Stimulated activated CD4-positive, alpha-beta T cell treated with anti-CD3 and anti-CD28 coated beads, Interleukin-4, amount 100 ng/mL, for 1 hour (primary cell): ENCODE measurements at places on chromosomes 12 and 14.

DNA sequence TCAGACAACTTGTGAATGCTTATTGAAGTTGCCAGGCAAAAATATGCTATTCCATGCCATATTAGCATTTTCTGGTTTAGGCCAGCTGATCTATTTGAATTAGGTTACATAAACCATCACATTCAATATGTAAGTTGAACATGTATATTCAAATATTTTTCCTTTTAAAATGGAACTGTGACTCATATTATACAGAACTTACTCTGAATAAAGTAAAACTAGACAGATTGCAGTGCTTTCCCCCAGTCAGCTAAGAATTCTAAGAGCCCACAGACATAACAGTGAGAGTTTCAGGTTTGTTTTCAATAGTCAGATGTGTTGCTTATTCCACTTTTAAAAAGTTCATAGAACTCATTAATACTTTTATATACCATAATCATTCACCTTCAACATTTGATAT lies 119.8 kb downstream of the MGST1 start:
- no peak for DNase-seq

DNA sequence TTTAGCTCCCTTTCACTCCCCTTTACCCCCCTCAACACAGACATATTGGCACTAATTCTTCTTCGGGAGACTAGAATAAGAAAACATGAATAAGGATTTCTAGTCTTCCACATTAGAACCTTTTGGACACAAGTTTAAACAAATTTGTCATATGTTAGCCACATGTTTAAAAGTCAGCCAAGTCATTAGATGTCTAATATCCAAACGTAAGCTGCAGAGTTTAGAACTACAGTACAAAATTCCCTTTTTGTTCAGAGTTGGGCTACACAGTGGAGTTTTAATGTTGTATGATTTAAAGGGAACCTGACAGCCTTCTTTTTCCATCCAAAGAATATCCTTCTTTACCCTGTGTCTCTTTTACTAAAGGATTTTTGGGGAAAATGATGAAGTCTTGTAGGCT lies 79.8 kb downstream of the PDE6H start:
- no peak for DNase-seq

GRCh38 chr12:103387385-103387784 lies 108.4 kb downstream of the C12orf42 start:
- no peak for DNase-seq

DNA sequence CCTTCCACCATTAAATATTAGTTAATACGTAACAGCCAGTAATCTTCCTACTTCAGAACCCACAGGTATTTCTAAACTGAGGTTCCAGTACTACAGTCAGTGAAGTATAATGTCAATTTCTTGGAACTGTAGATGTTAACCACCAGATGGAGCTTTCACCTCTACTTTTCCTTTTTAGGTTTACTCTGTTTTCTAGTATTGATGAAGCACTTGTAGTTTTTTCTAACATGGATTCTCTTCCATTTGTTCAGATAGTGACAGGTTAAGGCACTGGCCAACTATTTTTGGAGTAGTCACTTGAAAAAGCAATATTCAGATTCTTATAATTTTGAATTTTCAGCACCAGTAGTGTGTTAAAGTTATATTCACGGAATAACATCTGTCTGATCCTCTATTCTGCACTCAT lies 4.6 kb upstream of the SEC23A start:
- DNase-seq = no peak

GRCh38 chr14:82387699-82388098 lies 854.0 kb upstream of the SEL1L start:
- DNase-seq = no peak

- no peak for DNase-seq
These were observed 14.4 kb downstream of the CLSTN3 start for GRCh38 chr12:7144414-7145120.

DNA sequence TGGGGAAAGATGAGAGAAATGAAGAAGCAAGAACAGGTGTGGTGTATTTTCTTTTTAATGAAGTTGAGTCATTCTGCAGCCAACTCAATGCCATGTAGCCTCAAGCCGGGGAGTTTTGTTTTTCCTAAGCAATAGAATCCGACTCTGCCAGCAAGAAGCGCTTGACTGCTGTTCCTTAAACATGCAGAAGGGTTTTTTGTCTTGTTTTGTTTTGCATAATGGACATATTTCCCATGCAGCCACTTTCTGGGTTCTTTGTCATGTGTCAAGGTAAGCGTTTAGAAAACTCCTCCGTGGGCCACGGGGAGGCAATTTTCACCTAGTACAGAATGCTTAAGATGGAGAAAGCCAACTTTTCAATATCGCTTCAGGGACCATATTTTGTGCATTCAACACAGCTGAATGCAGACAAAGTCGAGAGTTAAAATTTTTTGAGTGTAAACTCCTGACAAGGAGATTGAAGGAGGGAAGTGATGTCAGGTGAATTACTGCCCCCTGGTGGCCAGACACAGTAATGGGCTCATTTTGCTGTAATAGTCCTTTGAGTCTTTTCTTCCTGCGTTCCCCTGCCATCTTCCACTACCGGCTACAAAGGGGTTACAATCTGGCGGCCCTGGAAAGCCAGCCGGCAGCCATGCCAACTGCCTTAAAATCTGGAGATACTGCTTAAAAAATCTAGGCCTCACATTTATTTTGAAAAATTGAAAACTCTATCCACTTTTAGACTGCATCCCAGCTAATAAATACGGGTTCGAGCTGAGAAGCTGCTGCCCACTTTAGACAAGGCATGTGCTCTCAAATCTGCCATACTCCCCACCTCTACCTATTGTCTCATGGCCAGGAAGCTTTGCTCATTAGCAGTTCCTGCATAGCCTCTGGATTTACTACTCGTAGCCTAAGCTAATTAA lies 3.2 kb upstream of the FICD start:
- peak; percentile 73 for DNase-seq

GRCh38 chr12:122687086-122687485 lies 16.1 kb downstream of the HCAR2 start:
- DNase-seq = no peak

GRCh38 chr14:52125885-52126284 lies 57.0 kb upstream of the NID2 start:
- no peak for DNase-seq

- DNase-seq = peak; percentile 40
These were observed 1.4 kb downstream of the ACTN1 start for GRCh38 chr14:68977718-68978171.

- no peak for DNase-seq
These were observed 283.5 kb downstream of the KSR2 start for GRCh38 chr12:117685110-117685926.

DNA sequence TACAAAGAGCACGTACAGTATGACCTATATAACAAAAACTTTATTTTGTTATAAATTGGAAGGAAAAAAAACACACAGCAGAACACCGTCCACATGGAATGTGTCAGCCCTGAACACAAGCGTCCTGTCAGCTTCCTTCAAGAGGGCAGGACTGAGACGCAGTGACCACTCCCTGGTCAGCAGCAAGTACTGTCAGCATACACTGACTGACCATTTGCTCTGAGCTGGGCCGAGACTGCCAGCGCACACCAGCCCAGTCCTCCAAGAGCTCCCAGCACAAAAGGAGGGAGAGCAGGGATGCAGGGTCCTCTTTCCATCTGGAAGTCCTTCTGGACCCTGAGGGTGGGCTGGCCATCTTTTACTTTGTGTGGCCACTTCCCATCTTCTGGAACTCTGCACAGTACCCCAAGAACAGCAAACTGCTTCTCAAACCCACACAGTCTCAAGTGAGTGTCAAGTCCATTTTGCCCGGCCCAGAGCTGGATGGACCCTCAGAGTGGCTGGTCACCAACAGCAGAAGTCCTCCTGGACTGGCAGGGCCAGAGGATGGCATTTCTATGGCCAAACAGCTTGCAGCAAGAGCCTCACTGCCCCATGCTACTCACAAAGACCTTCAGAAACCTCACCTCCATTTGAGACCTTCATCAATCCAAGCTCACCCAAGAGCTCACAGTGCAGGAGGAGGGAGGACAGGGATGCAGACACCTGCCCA lies 11.7 kb downstream of the CCDC88C start:
- DNase-seq = no peak

- DNase-seq = no peak
These were observed 342.5 kb downstream of the TMEM132D start for GRCh38 chr12:129561304-129561703.

GRCh38 chr12:5254703-5255102 lies 177.2 kb upstream of the NTF3 start:
- DNase-seq = no peak
